ENCODE measurements at places on chromosomes 2 and 18.

DNA sequence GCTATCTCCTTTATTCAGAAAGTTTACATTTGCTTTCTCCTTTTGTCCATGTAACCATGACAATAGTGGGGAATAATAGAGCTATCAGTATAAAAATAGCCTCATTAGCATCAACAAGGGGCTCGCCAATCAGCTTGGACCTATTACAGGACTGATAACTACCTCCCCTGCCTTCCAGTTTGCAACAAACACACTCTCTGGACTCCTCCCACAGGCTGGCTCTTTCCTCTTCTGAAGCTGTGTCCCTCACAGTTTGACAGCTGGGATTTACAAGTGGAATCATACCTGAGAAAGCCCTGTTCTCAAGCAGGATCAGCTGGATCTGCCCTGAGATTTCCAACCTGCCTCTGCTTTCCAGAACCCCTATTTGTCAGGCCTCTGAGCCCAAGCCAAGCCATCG, 162.5 kb downstream of the GRB14 start:
- no peak for DNase-seq

DNA sequence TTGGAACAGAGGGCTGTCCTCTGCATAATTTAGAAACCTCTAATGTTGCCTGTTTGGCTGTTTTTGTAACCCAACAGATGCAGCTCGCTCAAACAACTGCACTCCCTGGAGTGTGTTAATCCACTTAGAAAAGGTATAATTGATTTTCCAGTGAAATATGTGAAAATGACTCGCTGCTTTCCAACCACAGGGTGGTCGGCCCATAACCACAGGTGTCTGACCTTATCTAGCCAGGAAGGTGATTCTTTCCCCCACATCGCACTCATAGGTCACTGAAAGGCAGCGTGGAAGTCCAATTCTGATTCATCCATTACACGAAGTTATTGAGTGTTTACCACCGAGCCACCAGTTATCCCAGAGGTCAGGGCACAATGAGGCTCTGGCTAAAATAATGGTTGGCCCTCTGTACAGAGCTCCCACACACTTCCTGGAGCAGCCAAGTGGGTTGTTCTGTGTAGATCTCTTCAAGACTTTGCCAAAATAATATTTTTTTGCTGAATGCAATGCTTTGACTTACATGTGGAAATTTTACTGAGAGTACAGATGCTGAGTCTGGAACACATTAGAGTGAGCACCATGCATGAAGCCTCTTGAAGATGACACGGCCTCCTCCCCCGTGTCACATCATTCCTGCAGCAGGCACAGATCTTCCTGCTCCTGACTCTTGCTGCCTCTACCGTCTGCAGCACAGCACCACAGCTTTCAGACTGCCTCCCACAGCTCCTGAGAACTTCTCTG, 396.2 kb downstream of the ZNF516 start:
- no peak for DNase-seq

DNA sequence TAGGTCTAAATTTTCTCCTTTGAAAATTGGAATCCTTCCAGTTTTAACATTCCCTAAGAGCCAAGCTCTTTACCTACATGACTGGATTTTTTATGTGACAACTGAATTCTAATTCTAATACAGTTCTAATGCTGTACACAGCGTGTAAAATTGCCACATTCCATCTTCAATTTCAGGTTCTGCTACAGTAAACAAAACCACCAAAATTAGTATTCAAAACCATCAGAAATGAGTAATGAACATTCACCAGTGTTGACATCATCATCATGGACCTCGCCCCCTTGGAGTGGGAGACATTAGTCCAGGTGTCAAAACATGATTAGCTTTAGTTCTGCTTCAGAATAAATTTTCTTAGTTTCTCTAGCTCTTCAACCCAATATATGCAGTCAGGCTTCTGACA, 133.6 kb downstream of the MBD2 start:
- DNase-seq: no peak

- DNase-seq: no peak
Measured at GRCh38 chr18:12336887-12337286, 28.8 kb downstream of the TUBB6 start.

GRCh38 chr2:47177043-47177565, 22.0 kb upstream of the STPG4 start:
- DNase-seq: no peak

DNA sequence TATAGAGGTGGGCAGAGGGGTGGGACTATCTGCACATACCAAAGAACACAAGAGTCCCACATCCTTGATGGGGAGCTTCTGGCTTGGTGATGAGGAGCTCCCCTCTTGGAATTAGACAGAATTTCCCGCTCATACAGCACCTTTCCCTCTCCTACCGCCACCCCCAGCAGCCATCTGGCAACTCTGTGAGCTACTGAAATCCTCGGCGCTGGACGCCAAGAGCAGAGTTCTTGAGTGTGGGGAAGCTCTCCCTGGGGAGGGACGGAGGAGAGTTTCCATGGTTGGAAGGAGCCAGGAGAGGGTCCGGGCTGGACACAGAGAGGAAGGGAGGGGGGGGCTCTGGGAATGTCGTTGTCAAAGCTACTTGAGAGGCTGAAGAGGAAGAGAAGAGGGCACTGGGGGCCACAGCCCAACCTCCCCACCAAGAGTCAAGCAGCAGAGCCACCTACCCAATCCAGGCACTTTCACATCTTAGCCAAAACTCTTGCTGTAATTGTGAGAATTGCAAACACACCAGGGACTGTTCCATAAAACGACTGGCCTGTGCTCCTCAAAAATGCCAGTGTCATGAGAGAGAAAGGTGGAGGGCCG, 89.4 kb upstream of the MCFD2 start:
- DNase-seq: no peak

DNA sequence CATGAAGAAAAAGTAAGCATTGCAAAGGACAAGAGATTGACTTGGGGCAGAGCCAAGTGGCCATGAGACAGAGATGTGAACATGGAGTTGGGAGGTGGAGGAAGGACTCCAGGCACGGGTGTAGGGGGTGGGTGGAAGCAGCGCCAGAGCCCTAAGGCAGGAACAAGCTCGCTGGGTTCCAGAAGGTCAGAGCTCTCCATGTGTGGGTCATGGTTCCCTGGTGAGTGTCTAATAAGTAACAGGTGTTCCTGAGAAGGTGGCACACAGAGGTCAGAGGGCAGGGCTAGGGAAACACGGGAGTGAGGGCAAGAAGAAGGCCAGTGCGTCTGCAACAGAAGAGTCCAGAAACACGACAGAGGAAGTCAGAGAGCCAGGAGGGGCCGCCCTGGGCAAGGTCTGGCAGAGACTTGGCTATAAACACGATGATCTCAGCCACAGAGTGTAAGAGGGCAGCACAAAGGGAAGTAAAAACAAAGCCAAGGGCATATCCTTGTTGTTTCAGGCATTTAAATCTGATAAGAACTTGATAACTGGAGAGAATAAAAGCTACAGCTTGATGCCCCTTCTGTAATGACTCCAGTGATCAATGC, 260.8 kb downstream of the TGIF1 start:
- DNase-seq: no peak

- DNase-seq: no peak
Measured at GRCh38 chr2:27959496-27959895, 69.0 kb downstream of the BABAM2 start.

DNA sequence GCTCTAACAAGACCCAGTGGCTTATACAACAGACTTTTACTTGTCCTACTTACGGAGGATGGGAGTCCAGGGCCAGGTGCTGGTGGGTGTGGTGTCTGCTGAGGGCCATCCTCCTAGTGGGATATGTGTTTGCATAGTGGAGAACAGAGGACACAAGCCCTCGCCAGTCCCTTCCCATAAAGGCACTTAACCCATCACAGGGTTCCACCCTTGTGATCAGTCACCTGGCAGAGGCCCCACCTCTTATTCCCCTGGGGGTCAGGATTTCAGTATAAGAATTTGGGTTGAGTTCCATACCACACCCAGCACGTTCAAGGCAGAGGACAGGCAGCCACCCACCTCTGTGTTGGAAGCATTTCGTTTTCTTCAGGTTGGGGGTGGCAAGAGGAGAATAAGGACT, 259.0 kb downstream of the AGAP1 start:
- DNase-seq: no peak

GRCh38 chr18:50751947-50752346, 67.9 kb downstream of the MRO start:
- DNase-seq: no peak

- DNase-seq: no peak
Measured at GRCh38 chr18:5253910-5254309, 41.6 kb downstream of the ZBTB14 start.
